ENCODE measurements at places on chromosomes 12 and 14.
A peak's percentile ranks its signal among the peaks of the same experiment; 100 is the strongest.

GRCh38 chr12:12502815-12503151, 59.9 kb downstream of the DUSP16 start:
- DNase-seq: peak; percentile 57

- peak; percentile 80 for DNase-seq
Measured at GRCh38 chr12:48933664-48934311, 8.5 kb upstream of the FKBP11 start.

GRCh38 chr14:22468830-22469229, 120.2 kb downstream of the DAD1 start:
- no peak for DNase-seq

DNA sequence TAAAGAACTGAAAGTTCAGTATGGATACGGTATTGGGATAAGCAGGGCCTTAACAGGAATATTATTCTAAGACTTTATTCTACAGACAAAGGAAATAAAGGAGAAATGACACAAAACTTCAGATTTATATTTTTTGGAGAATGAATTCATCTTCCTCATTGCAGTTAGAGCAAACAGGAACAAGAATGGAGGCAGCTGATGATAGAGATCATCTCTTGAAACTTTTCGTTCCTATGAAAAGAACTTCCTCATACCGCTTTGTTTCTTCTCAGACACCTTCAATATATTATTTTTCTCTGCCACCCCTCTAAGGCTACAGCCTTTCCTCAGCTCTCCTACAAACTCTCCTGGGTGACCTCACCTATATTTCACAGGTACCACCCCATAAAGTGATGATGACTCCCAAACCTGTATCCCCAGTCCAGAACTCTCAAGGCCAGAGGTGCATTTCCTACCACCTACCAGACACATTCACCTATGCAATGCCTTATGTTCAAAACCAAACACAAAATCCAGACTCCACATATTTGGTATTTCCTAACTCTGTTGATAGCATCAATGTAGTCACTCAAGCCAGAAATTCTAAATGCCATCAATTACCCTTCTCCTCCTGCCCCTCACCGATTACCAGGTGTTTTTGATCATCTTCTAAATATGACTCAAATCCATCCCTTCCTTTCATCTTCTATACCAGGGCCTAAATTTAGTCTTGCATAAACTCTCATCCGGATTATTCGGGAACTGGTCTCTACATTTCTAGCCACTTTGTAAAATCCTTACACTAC, 7.4 kb downstream of the MAP4K5 start:
- no peak for DNase-seq

GRCh38 chr14:49594347-49595091, 4.2 kb upstream of the LRR1 start:
- no peak for DNase-seq

DNA sequence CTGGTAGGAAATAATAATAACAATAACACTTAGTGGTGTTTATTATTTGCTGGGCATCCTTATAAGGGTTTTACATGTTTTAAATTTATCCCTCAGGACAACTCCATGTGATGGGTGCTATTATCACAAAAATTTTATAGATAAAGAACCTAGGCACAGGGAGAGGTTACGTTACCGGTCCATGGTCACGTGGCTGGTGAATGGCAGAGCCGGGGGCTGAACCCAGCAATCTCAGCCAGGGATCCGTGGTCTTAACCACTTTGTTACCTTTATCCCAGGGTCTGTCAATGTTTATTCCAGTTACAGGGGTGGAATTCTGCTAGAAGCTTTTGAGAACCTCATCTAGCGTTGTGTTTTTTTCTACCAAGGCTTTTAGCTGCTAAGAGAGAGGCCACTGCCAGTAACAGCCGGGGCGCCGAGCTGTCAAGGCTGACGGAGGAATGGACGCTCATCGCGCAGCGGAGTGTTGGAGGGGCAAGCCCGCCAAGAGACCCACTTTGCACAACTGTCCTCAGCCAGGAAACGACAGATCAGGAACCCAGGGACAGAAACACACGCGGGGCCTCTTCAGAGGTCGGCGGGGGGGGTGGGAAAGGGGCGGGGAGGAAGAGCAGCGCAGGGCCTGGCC, 418 bp downstream of the AMN1 start:
- no peak for DNase-seq

GRCh38 chr12:88764781-88765480, 184.7 kb upstream of the KITLG start:
- DNase-seq: no peak

GRCh38 chr12:62895351-62895877, 39.5 kb downstream of the PPM1H start:
- DNase-seq: no peak

DNA sequence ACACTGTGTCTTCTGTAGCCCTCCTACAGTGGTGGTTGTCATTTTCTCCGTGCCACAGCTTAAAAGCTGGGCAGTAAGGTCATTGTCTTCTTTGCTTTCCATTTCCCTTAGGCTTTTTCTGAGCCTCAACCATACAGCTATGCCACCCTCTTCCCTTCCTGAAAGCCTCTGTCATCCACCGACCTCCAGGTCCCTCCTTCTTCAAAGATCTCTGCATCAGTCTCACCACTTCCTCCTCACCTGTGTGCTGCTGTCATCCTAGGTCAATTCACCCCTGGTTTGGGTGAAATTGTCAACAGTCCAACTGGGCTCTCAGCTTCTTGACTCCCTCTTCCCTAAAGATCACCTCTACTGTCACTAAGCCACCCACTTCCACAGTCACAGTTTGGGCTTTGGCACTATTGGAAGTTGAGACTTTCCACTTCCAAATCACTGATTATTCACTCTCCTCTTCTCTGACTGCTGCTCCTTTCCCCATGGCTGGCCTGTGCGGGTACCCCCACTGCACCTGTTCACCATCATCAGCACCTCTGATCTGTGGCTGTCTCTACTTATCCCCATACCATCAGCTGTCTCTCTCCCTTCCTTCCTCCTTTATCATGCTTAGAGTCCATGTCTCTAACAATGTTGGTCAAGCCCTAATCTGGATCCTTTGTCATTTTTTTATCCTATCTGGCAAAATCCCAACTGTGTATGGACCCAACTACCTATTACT, 15.5 kb upstream of the TSPAN9 start:
- DNase-seq: no peak

DNA sequence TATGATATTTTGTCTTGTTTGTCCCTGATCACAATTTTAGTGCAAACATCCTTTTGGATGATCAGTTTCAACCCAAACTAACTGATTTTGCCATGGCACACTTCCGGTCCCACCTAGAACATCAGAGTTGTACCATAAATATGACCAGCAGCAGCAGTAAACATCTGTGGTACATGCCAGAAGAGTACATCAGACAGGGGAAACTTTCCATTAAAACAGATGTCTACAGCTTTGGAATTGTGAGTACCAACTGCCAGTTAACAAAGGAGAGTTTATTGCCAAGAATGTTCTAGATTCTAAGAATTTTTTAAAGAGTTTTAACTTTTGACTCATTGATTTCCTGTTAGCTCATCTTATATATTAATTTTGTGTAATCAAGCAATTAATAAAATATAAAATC, 55.4 kb downstream of the IRAK3 start:
- no peak for DNase-seq

DNA sequence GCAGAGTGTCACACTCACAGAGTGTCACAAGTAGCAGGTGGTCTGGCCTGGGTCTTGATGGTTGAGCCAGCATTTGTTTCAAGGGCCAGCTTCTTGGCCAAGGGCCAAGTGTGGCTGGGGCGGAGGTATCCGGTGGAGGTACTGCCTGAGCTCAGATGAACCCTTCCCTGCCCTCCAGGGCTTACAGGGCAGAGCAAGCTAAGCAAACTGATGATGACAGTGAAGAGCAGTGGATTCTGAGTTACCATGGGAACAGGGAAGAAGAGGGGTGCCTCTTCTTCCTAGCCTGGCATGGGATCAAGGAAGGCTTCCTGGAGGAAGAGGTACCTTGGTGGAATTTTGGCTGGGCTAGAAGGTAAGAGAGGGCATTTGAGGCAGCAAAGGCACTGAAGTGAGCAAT, 35.7 kb downstream of the MVK start:
- no peak for DNase-seq

GRCh38 chr12:103046154-103046553, 88.7 kb downstream of the ASCL1 start:
- DNase-seq: no peak
